Cortex of kidney (tissue), 1 donor: ENCODE measurements at places on chromosomes 16 and 17.

DNA sequence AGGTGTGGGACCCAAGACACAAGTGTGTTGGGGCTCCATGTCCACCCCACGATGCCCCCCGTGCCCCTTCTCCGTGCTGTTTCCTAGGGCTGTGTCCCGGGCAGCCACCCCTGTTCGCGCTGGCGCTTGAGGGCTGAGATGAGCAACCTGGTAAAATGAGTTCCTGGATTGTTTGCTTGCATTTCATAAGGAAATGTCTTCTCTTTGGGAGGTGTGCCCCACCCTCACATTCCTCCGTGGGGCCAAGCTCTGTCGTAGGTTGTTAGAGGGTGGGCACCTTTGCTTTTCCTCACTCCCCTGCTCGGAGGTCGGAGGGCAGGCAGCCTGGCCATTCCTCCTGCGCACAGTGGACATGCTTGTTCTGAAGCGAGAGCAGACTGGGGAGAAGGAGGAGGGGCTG lies 171.3 kb upstream of the CHMP6 start:
- no peak for DNase-seq

DNA sequence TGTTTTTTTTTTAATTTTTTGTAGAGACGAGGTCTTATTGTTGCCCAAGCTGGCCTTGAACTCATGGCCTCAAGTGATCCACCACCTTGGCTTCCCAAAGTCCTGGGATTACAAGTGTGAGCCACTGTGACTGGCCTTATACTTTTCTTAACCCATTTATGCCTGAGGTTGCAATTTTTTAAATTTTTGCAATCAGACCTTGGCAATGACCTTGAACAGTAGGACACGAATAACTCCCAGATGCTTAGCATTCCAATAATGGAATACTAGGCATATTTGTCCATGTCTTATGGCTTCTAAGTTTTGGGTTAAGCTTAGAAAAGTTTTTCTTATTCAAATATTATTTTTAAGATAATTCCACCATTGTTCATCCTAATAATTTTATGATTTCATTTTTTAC lies 28.3 kb upstream of the TMEM97 start:
- no peak for DNase-seq

DNA sequence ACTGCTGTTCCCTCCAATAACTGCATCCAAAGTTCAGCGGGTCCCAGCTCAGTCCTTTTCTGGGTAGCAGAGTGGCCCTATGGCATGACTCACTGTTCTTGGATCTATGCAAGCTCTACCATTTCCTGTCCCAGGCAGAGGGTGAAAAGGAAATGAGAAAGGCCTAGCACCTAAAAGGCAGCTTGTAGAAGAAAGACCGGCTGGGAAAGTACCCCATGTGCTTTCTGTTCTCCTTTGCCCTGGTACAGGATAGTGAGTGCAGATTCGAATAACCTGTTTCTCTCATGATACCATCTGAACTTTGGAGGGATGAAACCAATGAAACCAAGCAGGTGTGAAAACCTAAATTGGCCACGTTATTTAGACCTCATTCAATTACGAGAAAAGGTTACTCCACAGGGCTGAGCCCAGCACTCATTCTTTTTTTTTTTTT lies 12.7 kb upstream of the HASPIN start:
- no peak for DNase-seq

DNA sequence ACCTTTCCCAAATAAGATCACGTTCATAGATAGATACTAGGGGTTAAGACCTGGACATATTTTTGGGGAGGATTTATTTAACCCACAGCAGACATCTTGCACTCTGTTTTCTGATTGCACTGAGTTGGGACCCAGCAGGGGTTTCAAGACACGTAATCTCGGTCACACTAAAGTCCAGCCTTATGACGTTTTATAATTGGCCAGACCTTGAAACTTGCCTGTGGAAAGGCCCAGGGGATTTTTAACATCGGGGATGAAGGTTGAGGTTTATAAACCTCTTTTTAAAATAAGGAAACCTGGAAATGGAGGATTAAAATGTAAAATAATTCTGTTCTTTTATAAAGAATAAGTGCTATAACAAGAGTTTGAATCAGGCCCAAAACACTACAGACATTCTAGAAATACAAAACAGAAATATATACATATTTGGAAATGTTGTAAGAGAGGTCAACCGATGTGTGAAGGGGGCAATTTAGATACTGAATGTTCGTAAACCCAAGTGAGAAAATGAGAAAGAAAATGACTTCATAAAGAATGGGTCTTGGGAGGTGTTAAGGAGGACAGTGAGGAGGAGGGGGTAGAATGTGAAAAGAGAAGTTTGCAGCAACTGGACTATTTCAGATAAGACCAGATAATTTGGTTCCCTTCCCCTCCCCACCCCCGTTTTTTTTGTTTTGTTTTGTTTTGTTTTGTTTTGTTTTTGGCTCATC lies 61.1 kb upstream of the NOL11 start:
- DNase-seq = no peak

GRCh38 chr16:49100366-49100765 lies 181.3 kb downstream of the CBLN1 start:
- no peak for DNase-seq

GRCh38 chr17:81132770-81133723 lies 32.3 kb upstream of the PVALEF start:
- no peak for DNase-seq

DNA sequence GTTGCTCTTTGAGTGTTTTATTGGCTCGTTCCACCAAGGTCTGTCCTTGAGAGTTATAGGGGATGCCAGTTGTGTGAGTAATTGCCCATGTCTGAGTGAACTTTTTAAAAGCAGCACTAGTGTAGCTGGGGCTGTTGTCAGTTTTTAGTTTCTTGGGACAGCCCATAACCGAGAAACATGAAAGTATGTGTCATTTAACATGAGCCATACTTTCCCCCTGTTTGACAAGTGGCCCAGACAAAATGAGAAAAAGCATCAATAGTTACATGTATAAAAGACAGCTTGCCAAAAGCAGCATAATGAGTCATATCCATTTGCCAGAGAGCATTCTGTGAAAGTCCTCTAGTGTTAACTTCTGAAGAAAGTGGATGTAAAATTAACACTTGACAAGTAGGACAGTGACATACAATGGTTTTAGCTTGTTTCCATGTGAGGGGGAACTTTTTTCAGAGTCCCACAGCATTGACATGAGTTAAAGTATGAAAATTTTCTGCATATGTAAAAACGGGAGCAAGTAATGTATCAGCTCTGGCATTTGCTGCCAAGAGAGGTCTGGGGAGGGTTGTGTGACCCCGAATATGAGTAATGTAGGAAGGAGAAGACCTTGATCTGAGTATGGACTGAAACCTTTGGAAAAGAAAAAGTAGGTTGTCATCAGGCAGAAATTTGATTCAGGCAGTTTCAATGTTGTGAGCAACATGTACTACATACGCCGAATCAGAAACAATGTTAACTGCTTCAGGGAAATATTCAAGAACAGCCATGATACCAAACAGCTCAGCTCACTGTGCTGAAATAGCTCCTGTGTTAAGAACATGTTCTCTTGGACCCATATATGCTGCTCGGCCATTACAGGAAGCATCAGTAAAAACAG lies 56.8 kb upstream of the ARL4D start:
- no peak for DNase-seq

DNA sequence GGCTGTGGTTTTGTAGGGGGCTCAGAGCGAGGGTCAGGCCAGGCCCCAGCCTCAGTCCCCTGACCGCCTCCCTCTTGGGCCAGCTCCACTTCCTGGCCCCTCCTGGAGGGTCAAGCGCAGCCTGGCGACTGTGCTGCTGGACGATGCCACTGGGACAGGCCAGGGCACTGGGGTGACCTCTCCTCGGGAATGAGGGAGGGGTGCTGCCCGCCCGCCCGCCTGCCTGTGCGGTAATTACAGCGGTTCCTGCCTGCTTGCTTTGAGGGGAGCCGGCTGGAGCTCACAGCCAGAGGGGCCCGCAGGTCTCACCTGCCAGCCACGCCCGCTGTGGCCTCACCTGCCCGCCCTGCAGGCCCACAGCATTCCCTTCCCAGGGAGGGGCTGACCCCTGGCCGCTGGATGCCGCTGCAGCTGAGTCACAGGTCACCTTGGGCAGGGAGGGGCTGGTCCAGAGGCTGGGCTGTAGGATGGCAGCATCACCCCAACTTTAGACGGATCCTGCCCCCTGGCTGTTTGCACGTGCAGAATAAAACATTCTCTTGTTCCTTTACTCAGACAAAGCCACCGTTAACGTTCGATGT lies 76.7 kb upstream of the CBX4 start:
- no peak for DNase-seq

GRCh38 chr16:47258874-47259461 lies 115.2 kb upstream of the NETO2 start:
- no peak for DNase-seq

DNA sequence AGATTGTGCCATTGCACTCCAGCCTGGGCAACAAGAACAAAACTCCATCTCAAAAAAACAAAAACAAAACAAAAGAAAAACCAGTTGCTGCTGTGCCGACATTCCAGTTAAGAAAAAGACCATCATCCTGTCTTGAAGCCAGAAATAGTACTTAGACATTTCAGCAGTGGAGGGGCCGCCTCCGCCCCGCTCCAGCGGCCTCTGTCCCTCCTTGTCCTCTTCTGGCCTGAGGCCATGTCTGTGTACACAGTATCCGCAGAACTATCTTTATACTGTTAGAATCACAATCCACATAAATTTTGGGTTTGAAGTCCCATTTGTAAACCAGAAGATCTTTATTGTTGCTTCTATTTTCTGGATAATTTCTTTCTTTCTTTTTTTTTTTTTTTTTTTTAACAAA lies 24.9 kb downstream of the ZC3H18 start:
- no peak for DNase-seq

GRCh38 chr16:67764158-67764667 lies 42.1 kb downstream of the RANBP10 start:
- DNase-seq = no peak

GRCh38 chr17:66383333-66383732 lies 80.9 kb downstream of the PRKCA start:
- no peak for DNase-seq

DNA sequence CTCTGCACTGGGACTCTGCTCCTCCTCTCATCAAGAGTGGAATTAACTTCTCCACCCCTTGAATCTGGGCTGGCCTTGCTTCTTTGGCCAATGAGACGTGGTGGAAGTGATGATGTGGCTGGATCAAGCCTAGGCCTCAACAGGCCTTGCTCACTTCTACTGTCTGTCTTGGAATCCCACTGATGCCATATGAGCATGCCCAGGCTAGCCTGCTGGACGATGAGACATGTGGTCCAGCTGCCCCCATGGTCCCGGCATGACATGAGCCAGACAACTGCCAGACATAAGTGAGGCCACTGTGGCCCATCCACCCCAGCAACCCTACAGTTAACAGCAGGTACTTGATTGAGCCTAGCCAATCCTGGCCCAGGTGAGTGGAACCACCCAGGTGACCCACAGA lies 18.7 kb downstream of the VAC14 start:
- DNase-seq = no peak

- no peak for DNase-seq
Measured at GRCh38 chr17:80068301-80069222, 32.1 kb downstream of the CCDC40 start.

DNA sequence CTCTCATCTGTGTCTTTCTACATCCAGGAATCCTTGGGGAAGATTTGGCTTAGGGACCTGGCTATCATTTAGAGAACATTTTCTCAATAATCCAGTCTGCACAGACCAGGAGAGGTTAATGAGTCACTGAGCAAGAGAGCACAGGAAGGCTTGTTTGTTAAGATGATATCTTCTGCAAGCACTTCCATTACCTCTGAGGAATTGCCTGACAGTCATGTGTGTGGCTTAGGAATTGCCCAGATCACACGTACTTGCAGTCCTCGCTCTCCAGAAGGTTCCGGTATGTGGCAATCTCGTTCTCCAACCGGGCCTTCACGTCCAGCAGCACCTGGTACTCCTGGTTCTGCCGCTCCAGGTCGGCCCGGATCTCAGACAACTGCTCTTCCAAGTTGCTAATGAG lies 3.3 kb downstream of the KRT37 start:
- no peak for DNase-seq

- no peak for DNase-seq
Measured at GRCh38 chr16:23182679-23183542, at the start of gene SCNN1G. Gene SCNN1G (plus strand): TSS chr16:23182745. CDS start chr16:23186272, 3,527 bp downstream.

GRCh38 chr16:2152695-2153506 lies 2.7 kb upstream of the TRAF7 start:
- DNase-seq = no peak

DNA sequence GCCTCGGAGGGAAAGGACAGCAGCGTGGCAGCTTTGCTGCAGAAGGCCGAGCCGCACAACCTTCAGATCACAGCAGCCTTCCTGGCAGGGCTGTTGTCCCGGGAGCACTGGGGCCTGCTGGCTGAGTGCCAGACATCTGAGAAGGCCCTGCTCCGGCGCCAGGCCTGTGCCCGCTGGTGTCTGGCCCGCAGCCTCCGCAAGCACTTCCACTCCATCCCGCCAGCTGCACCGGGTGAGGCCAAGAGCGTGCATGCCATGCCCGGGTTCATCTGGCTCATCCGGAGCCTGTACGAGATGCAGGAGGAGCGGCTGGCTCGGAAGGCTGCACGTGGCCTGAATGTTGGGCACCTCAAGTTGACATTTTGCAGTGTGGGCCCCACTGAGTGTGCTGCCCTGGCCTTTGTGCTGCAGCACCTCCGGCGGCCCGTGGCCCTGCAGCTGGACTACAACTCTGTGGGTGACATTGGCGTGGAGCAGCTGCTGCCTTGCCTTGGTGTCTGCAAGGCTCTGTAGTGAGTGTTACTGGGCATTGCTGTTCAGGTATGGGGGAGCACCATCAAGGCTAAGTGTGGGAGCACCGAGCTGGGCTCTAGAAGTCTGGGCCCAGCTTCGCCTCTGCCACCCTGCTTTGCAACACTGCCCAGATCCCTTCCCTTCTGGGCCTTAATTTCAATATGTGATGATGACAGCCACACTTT lies 18.6 kb downstream of the NOD2 start:
- no peak for DNase-seq

DNA sequence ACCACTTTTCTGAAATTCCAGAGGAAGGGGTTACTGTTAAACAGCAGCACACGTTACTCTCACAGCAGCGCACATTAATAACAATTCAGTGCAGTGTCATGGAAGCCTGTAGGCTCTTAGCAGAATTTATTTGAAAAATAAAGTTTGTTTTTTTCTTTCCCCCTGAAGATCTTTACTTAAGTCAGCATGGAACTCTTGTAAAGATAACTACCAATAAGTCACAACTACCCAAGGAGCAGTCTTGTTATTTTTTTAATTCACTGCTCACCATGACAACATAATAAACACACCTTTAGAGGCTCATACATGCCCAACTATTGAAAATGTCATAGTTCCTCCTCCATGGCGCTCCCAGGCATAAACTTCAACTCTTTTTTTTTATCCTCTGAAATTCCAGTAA lies 31.8 kb upstream of the PSMD7 start:
- DNase-seq = no peak
